ENCODE measurements at places on chromosomes 6 and 20. TPM values are rescaled to one million over a fixed set of nuclear protein-coding genes. Genes with fewer than 3 reads are reported as not detected.

DNA sequence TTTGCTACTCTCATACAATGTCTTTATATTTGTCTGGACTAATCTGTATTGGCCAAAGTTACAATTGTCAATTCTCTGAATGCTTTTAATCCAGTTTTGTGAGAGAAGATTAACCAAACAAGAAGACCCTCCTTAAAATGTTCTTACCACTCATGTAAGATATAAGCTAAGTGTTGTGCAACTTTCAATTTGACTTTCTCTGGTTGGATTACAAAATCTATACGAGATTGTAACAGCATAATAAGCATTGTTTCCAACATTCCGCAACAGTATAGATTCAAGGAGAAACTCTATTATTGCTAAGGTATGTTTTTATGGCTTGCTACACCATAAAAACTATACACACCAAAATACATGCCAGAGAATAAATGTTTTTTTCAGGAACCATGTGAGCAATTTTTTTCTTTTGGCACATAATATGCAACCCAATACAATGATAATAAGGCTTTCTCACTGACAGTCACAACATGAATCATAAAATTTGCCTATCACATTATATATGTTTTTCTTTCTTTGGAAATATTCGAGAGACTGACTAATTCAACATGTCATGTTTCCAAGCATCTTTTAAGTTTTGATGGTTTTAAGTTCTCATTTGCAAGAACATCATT lies 12.2 kb upstream of the TRPC4AP start:
- no peaks in the 10 kb centered on the region for H3K36me3 ChIP-seq
- no peak for DNase-seq
- H3K4me1 ChIP-seq, result no peaks in the 10 kb centered on the region
- H3K27ac ChIP-seq, result no peak overlapping the region
- H3K4me3 ChIP-seq, result no peak overlapping the region
- H3K27me3 ChIP-seq, result no peaks in the 10 kb centered on the region

GRCh38 chr6:80519811-80520594 lies 413.5 kb downstream of the BCKDHB start:
- H3K27me3 ChIP-seq, result no peaks in the 10 kb centered on the region
- H3K27ac ChIP-seq, result no peak overlapping the region
- no peak overlapping the region for H3K4me3 ChIP-seq
- no peaks in the 10 kb centered on the region for H3K4me1 ChIP-seq
- DNase-seq, result no peak
- H3K36me3 ChIP-seq, result no peaks in the 10 kb centered on the region

- no peaks in the 10 kb centered on the region for H3K4me1 ChIP-seq
- no peaks in the 10 kb centered on the region for H3K27me3 ChIP-seq
- no peak overlapping the region for H3K4me3 ChIP-seq
These were observed 131.9 kb downstream of the TRMT11 start for GRCh38 chr6:126118058-126118755.

DNA sequence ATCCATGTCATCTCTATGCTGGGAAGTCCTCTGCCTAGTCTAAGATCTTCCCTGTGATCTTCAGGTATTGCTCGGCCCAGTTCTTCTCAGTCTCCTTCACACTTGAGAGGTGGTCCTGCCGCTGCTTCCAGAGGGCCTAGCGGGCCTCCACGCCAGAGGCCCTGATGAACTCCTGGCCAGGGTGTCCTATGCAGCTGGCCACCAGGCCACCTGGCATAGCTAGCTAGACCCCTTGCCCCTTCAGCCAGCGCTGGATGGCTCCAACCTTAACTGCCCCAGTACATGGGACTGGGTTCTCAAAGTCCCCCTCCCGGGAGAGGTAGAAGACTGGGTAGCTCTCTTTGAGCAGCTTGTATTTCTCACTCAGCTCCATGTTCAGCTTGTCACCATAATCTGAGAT lies 81.1 kb downstream of the ZFP64 start:
- no peak overlapping the region for H3K27ac ChIP-seq
- no peak overlapping the region for H3K4me3 ChIP-seq
- H3K36me3 ChIP-seq, result no peaks in the 10 kb centered on the region
- no peaks in the 10 kb centered on the region for H3K27me3 ChIP-seq

DNA sequence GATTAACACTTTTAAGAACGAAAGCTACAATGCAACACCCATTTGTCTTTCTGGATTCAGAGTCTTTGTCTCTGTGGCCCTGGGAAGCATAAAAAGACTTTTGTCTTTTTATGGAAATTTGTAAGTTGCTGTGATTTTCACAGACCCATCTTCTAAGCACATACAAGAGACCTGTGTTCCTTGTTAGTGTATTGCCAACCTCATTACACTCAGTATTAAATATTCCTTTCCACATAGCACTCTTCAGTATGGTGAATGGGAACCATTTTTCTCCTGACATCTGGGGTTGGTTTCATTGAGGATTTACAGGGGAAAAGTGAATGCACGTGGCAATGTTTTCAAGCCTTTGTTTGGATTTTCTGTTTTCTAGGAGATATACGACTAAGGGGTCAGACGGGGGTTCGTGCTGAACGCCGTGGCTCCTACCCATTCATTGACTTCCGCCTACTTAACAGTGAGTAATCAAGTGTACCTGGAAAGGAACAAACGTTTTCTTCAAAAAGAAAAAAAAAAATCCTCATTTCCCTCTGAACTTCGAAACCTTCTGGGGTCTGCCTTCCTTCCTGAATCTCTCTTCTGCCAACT lies 141.7 kb downstream of the MTFR2 start:
- no peaks in the 10 kb centered on the region for H3K27me3 ChIP-seq
- H3K36me3 ChIP-seq, result no peaks in the 10 kb centered on the region
- H3K4me1 ChIP-seq, result peaks cover 10% of the 10 kb centered on the region
- DNase-seq, result no peak
- peak overlapping the region; percentile 24 for H3K27ac ChIP-seq
- no peak overlapping the region for H3K4me3 ChIP-seq

The PPP1R3G gene
- 0.83 TPM for total RNA-seq

GRCh38 chr6:113625850-113626249 lies 231.3 kb upstream of the MARCKS start:
- no peaks in the 10 kb centered on the region for H3K27me3 ChIP-seq
- H3K27ac ChIP-seq, result no peak overlapping the region
- no peaks in the 10 kb centered on the region for H3K36me3 ChIP-seq
- H3K4me3 ChIP-seq, result no peak overlapping the region
- DNase-seq, result no peak

Data from thyroid gland (tissue), 4 donors.